ENCODE measurements at places on chromosomes 1 and 21. TPM values are rescaled to one million over a fixed set of nuclear protein-coding genes. Genes with fewer than 3 reads are reported as not detected.

FCRL1 gene
- not detected for total RNA-seq

TMCO4 gene
- total RNA-seq = 32.6 TPM

MROH9 gene
- not detected for total RNA-seq

FAM177B gene
- total RNA-seq = not detected

TMPRSS2 gene
- total RNA-seq = 17.0 TPM

ZNF326 gene
- 20.5 TPM for total RNA-seq

PRAMEF26 gene
- not detected for total RNA-seq
